Neuronal stem cell (in vitro differentiated cells): ENCODE measurements at places on chromosomes 2 and 18.

DNA sequence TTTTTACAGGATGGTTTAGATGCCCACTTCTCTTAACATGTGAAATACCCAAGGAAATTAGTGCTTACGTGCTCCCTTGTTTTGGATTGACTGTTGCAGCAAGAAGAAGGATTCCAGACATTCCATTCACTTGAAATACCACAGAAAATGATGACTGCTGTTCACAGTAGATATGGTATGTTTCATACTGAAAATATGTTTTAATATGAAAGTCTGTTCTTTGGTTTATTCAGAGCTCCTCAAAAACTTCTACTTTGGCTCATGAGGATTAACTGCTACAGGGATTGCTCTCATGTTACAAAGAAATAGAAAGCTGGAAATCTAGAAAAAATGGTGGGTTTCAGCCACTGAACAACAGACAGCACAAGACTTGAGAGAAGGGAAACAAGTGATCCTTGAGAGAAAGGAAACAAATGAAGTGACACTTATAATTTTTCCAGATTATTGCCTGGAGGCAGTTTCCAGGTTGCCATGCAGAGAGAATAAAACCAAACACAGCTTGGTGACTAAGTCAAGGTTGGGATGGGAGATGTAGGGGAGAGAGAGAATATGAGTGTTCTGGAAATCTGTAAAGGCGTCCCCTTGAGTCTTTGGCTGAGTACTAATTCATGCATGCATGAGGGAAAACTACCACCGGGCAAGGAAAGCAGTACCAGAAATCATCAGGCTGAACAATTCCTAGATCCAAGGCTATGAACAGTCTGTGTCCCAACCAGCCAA, 348.1 kb downstream of the CLIP4 start:
- no peak for DNase-seq

DNA sequence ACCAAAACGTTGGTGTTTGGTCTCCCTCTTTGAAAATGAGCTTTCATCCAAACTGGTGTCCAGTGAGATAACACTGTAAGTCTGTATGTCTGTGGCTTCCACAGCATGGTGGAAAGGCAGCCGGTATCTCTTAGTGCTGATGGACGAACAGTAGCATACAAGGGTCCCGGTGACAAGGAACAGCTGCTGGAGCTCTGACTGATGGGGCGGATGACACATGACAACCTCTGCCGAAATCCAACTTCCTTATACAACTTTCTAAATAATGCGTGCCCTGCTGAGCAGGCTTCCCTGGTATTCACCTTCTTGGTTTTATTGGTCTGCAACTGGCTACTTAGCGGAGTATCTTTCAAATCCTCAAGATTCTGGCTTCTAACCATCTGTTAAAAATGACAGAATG, 216.2 kb downstream of the SRBD1 start:
- DNase-seq = no peak

DNA sequence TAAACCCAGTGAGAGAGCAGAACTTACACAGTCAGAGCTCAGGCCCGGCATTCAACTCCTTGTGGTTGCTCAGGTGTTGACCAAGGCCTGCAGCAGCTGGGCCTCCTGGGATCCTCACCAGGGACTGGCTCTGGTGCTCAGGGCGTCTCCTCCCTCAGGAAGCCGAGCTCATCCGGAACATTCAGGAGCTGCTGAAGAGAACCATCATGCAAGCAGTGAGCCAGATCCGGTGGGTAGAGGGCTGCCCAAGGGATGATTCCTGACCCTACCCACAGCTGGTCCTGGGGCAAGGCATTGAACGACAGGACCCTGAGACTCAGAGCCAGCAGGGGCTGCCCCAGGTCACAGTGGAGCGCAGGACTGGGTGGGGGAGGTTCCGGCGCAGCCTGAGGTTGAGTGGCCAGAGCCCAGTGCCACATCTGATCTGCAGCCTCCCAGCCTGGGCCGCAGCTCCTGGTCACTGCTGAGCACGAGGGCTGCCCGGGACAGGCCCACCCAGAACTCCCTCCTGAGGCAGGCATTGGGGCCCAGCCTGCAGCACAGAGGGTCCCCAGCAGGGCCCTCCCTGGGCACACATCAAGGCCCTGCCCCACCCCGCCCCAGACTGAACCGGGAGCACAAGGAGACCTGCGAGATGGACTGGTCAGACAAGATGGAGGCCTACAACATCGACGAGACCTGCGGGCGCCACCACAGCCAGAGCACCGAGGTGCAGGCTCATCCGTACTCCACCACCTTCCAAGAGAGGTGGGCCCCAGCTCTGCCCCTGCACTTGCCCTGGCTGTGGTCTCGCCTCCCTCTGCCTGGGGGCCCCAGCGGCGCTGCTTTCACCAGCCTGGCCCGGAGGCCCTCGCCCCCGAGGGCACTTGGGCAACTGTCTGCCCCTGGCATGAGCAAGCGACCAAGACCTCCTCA, 2.4 kb downstream of the TEKT4 start:
- DNase-seq = no peak

DNA sequence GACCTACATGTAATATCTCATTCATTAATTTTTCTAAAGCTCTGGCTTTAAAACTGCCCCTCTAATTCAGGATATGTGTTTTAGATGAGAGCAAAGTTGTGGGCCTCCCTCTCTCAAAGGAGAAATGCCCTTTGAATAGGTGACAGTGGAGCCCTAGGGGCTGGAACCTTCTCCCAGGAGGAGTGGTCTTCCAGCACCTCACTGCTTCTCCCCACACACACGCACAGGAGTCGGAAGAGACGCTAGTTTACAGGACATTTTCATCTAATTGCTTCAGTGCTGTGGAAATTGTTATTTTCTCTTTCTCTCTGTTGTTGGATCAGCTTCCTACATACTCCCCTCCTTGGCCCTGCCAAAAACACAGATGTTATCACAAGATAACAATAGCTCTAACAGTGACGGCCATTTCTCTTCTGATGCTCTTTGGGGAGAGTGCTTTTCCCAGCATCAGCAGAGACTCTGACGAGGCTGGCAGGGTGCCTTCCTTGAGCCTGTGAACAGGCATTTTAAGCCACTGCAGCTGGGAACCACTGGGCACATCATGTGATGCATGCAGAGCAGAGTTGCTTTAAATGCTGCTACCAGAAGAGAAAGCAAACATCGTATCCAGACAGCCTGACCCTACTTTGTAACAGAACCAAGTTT, 209.4 kb upstream of the SP5 start:
- DNase-seq = no peak

GRCh38 chr2:85485815-85486214, 53.2 kb upstream of the MAT2A start:
- no peak for DNase-seq

- DNase-seq = no peak
Observed at GRCh38 chr2:48829036-48829435, 73.5 kb upstream of the LHCGR start.
